ENCODE measurements at places on chromosomes 2 and 18.

DNA sequence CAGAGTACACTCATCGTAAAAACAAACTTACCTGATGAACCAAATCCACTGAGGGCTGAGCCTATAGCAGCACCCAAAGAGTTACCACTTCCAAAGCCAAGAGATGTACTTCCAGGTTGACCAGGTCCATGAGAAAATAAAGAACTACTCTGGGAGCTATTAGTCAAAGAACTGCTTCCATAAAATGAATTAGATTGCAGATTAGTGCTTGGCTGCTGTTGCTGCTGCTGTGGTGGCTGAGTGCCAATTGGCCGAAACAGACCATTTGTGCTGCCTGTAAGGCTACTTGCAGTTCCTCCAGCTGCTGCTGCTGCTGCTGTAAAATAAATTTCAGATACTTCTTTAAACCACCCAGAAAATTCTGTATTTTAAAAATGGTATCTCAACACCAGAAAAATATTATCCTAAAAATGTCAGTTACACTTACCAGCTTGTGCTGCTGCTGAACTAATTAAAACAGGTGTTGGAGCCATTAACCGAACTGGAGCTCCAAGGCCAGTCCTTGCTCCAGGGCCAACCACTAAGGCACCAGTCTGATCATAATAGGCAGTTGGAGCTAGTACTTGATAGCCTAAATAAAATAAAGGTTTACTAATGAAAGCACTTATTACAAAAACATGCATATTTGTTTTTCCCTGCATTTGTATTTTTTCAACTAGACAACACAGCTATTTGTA lies 58.1 kb upstream of the SDC1 start:
- DNase-seq = no peak

GRCh38 chr18:65035701-65036100 lies 715.1 kb upstream of the CDH7 start:
- DNase-seq = no peak

DNA sequence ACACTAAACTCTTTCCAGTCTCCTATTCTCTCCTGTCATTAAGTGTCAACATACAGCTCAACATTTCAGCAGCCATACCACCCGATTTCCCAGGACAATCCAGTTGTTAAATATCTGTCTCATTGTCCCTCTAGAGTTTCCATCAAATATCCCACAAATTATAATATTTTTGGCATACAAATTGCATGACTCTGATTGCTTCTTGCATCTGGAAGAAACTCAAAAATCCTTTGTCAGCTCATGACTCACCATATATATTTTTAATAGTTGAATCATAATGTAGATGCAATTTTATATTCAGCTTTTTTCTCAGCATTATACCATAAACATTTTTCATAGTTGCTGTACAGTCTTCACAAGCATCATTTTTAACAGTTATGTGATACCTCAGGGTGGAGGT lies 7.2 kb downstream of the SLC30A3 start:
- DNase-seq = no peak

- DNase-seq = no peak
Observed at GRCh38 chr2:88810488-88810887, 119.0 kb downstream of the RPIA start.

DNA sequence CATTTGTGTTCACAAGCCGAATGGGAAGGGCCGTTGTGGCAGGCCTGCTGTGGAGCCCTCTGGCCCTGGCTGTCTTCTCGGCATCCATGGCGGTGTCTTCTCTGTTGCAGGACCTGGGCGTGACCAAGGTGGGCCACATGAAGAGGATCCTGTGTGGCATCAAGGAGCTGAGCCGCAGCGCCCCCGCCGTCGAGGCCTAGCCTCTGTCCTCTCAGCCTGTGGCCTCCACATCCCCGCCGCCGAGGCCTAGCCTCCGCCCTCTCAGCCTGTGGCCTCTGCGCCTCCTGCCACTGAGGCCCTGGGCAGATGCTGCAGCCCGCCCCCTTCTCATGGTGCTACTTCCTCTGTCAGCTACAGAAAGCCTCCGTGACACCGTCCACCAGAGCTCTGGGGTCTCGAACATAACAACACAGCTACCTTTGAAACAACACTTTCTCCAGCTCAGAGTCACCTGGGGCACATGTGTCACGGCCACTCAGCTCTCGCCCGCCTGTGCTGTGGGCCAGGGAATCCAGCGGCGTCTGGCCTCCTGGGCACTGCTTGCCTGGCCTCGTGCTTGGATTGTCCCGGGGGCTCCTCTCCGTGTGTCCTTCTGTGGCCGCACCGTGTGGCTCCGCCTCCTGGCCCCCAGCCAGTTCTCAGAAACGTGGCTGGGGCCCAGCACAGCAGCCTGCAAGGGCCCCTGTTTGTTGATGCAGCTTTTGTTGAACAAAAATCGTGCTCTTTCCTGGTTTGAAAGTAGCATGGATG lies 97.1 kb downstream of the USP40 start:
- DNase-seq = no peak

GRCh38 chr2:1306687-1307516 lies 106.4 kb upstream of the TPO start:
- DNase-seq = no peak
